NCI-H460 (cell line): ENCODE measurements at places on chromosomes 7 and 10. TPM values are rescaled to one million over a fixed set of nuclear protein-coding genes. Genes with fewer than 3 reads are reported as not detected.

SPDYE1 gene
- not detected in 2 replicates for total RNA-seq

ZFAND4 gene
- 5.5 and 7.6 TPM in 2 replicates for total RNA-seq

AKR1C2 gene
- total RNA-seq: 727 and 823 TPM in 2 replicates

TRDMT1 gene
- 5.2 and 6.8 TPM in 2 replicates for total RNA-seq

PRKAR1B gene
- total RNA-seq: 7.4 and 8.7 TPM in 2 replicates

NYAP1 gene
- 0.47 and 1.2 TPM in 2 replicates for total RNA-seq

EVX1 gene
- total RNA-seq: 0.12 TPM in 1 of 2 replicates, not detected in the other

LRMDA gene
- total RNA-seq: 0.95 and 0.99 TPM in 2 replicates

HACD1 gene
- 43.5 and 44.2 TPM in 2 replicates for total RNA-seq

FGFR2 gene
- 0.46 and 0.54 TPM in 2 replicates for total RNA-seq

NPSR1 gene
- total RNA-seq: 0.29 TPM in 1 of 2 replicates, not detected in the other

SLC13A1 gene
- not detected in 2 replicates for total RNA-seq

KNDC1 gene
- total RNA-seq: 0.09 and 1.1 TPM in 2 replicates

TMEM213 gene
- not detected in 2 replicates for total RNA-seq

SAMD9L gene
- total RNA-seq: 3.8 and 4.7 TPM in 2 replicates

PCLO gene
- 0.17 and 1.5 TPM in 2 replicates for total RNA-seq

DTX2 gene
- 5.5 and 6.1 TPM in 2 replicates for total RNA-seq

PVRIG gene
- not detected in 2 replicates for total RNA-seq

MPP7 gene
- 0.20 and 0.38 TPM in 2 replicates for total RNA-seq

GPR37 gene
- 3.8 and 4.4 TPM in 2 replicates for total RNA-seq

NEURL1 gene
- total RNA-seq: 0.14 TPM in 1 of 2 replicates, not detected in the other

THSD7A gene
- 4.2 and 5.7 TPM in 2 replicates for total RNA-seq

AOAH gene
- 0.10 TPM in 1 of 2 replicates, not detected in the other for total RNA-seq

CTNNA3 gene
- total RNA-seq: 0.23 and 0.47 TPM in 2 replicates

TRIM50 gene
- total RNA-seq: 0.17 and 0.47 TPM in 2 replicates

SCART1 gene
- total RNA-seq: 0.92 and 1.2 TPM in 2 replicates

APBB1IP gene
- not detected in 2 replicates for total RNA-seq

SFMBT2 gene
- 3.8 and 4.0 TPM in 2 replicates for total RNA-seq

LIPK gene
- not detected in 2 replicates for total RNA-seq

LIPF gene
- not detected in 2 replicates for total RNA-seq

ANKRD22 gene
- total RNA-seq: 0.17 TPM in 1 of 2 replicates, not detected in the other

FASTK gene
- total RNA-seq: 63.4 and 77.1 TPM in 2 replicates

TUBAL3 gene
- 1.6 and 1.9 TPM in 2 replicates for total RNA-seq

UBN2 gene
- 5.4 and 6.5 TPM in 2 replicates for total RNA-seq

SLC18A2 gene
- 0.12 TPM in 1 of 2 replicates, not detected in the other for total RNA-seq

FOXI2 gene
- total RNA-seq: not detected in 2 replicates

TRUB1 gene
- 57.8 and 59.4 TPM in 2 replicates for total RNA-seq

DNAJB9 gene
- total RNA-seq: 18.0 and 24.1 TPM in 2 replicates

AVL9 gene
- 56.9 and 62.6 TPM in 2 replicates for total RNA-seq

DKK1 gene
- total RNA-seq: 2.4 and 2.7 TPM in 2 replicates

CALD1 gene
- 32.6 and 39.9 TPM in 2 replicates for total RNA-seq

SLC37A3 gene
- 30.0 and 34.4 TPM in 2 replicates for total RNA-seq

CACNA2D1 gene
- 13.6 and 15.7 TPM in 2 replicates for total RNA-seq

ABCB1 gene
- total RNA-seq: 2.6 and 4.5 TPM in 2 replicates

ELFN1 gene
- 1.3 and 1.8 TPM in 2 replicates for total RNA-seq
